ENCODE measurements at places on chromosomes 7 and 10. TPM values are rescaled to one million over a fixed set of nuclear protein-coding genes. Genes with fewer than 3 reads are reported as not detected.

Gene ELFN1
- total RNA-seq: 0.45 TPM

Gene IFIT2
- 0.11 TPM for total RNA-seq

Gene STAG3
- total RNA-seq: 2.5 TPM

Gene HUS1
- 15.3 TPM for total RNA-seq

Gene JAKMIP3
- not detected for total RNA-seq

Gene BICC1
- total RNA-seq: not detected

Gene LIPM
- not detected for total RNA-seq

Gene MYL10
- total RNA-seq: not detected

- no peak for DNase-seq
- H3K27me3 ChIP-seq: no peaks in the 10 kb centered on the region
- H3K27ac ChIP-seq: no peak overlapping the region
- H3K4me3 ChIP-seq: no peak overlapping the region
These were observed 305.1 kb upstream of the IMMP2L start for GRCh38 chr7:111867348-111867931.

GRCh38 chr10:125007436-125007835 lies 65.5 kb downstream of the ZRANB1 start:
- H3K4me3 ChIP-seq: no peak overlapping the region
- H3K27ac ChIP-seq: no peak overlapping the region
- no peaks in the 10 kb centered on the region for H3K4me1 ChIP-seq

DNA sequence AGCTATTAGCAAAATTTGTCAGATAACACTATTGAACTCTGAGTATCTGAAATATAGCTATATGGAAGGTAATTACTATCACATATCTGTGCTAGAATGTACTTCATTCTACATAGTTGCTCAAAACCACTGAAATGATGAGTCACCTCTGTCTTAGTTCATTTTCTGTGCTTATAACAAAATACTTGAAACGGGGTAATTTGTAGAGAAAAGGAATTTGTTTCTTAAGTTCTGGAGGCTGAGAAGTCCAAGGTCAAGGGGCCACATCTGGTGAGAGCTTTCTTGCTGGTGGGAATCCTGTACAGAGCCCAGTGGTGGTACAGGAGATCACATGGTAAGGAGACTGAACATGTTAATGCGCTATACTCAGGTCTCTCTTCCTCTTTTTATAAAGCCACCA lies 41.9 kb upstream of the TNKS2 start:
- DNase-seq: no peak
- H3K4me3 ChIP-seq: no peak overlapping the region

- H3K27ac ChIP-seq: no peak overlapping the region
- DNase-seq: no peak
- no peak overlapping the region for H3K4me3 ChIP-seq
- no peaks in the 10 kb centered on the region for H3K4me1 ChIP-seq
- no peaks in the 10 kb centered on the region for H3K27me3 ChIP-seq
These were observed 149.7 kb downstream of the DKK1 start for GRCh38 chr10:52463826-52464225.

GRCh38 chr10:5600908-5601307 lies 65.5 kb downstream of the ASB13 start:
- H3K27me3 ChIP-seq: no peaks in the 10 kb centered on the region
- no peak overlapping the region for H3K4me3 ChIP-seq
- peaks cover 5% of the 10 kb centered on the region for H3K4me1 ChIP-seq

DNA sequence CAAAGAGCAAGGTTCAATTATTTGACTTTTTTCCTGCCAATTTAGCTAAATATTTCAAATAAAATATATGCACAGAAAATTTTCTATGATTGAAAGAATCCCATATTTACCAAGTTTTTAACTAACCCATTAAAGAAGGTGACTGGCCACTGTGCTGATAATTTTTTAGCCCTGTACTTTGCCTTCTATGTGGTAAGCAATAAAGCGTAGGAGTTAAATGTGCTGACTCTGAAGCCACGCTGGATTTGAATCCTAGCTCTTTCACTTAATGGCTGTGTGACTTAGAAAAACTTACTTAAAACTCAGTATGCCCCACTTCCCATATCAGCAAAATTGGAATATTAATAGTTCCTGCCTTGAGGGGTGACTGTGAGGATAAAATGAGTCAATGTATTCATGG lies 82.1 kb downstream of the NEUROD6 start:
- no peaks in the 10 kb centered on the region for H3K4me1 ChIP-seq
- no peak overlapping the region for H3K27ac ChIP-seq
- no peaks in the 10 kb centered on the region for H3K27me3 ChIP-seq
- H3K4me3 ChIP-seq: no peak overlapping the region

DNA sequence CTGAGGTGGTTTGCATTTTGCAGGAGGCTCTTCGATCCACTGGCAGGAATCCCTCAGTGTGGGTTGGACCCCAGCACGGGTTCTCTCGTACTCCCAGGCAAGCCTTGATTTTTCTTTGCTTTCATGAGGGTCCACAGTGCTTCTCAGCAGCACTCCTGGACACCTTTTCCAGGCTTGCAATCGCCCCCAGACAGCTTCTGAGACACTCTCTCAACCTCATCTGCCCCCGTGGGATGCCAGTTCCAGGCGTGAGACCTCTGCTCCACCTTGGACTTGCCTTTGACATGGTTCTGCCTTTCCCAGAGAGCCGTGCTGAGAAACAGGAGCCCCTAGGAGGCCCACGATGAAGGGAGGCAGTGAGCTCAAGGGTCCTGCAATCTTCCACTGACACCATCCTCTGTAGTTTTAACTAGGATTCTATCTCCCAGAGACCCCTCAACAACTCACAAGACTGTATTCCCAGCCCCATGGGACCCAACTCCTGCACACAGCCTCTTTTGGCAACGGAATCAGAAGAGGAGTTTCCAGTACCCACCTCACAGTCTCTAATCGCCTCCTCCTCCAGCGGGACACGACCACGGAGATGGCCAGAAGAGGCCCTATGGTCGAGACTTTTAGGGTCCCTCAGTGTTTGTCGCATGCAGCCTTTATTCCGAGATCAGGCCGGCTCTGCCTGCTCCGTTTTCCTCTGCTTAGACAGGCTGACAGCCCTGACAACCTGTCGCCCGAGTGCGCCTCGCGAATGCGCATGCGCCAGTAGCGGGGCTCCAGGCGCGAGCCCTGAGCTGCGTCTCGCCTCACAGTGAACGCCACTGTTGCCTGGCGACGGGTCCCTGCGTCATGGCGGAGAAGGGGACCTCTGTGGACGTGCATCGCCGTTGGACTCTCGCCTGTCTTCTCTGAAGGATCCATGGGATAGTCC lies 26.0 kb upstream of the ZNF273 start:
- H3K4me1 ChIP-seq: no peaks in the 10 kb centered on the region
- H3K27me3 ChIP-seq: no peaks in the 10 kb centered on the region
- no peak for DNase-seq
- H3K36me3 ChIP-seq: no peaks in the 10 kb centered on the region

DNA sequence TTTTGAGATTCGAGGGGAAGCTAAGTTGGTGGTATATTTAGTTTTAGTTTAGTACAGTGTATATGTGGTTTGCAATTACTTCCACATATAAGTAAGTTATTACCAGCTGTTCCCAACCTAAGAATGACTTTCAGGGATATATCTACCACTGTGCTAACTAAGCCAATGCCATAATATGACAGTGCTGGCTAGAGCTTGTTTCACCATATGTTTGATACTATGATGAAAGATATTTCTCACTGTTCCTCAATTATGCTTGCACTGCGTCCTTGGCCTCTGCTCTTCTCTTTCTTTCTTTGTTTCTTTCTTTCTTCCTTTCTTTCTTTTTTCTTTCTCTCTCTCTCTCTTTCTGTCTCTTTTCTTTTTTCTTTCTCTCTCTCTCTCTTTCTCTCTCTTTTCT lies 113.8 kb upstream of the SKAP2 start:
- H3K4me1 ChIP-seq: no peaks in the 10 kb centered on the region
- no peaks in the 10 kb centered on the region for H3K36me3 ChIP-seq
- no peak overlapping the region for H3K27ac ChIP-seq
- no peak overlapping the region for H3K4me3 ChIP-seq
- DNase-seq: no peak
- H3K27me3 ChIP-seq: no peaks in the 10 kb centered on the region

GRCh38 chr10:49080965-49081364 lies 34.4 kb downstream of the VSTM4 start:
- no peak overlapping the region for H3K4me3 ChIP-seq
- H3K36me3 ChIP-seq: 0 out of 3 replicates have a peak, but pooled peaks cover 3% of the 10 kb centered on the region
- DNase-seq: no peak
- peaks cover 15% of the 10 kb centered on the region for H3K4me1 ChIP-seq

Measured in K562 (cell line).